ENCODE measurements at places on chromosomes 13 and 19.

- no peak for DNase-seq
Measured at GRCh38 chr19:3499738-3500428, 591 bp downstream of the DOHH start.

DNA sequence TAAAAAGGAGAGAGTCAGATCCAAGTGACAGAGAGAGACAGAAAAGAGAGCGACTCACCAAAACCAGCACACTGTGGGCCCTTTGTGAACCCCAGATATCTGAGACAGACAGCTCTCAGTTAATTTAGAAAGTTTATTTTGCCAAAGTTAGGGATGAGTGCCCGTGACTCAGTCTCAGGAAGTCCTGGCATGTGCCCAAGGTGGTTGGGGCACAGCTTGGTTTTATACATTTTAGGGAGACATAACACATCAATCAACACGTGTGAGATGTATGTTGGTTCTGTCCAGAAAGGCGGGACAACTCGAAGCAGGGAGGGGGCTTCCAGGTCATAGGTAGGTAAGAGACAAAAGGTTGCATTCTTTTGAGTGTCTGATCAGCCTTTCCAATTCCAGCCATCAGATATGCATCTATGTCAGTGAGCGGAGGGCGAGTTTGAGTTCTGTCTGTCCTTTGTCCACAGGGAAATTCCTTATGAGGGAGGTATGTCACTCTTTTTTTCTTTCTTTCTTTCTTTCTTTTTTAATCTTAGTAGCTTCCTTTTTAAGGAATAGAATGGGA is 37.2 kb upstream of the ATP11A start:
- DNase-seq, result no peak

GRCh38 chr13:75621147-75621546 is 15.0 kb upstream of the LMO7 start:
- no peak for DNase-seq

- DNase-seq, result no peak
Measured at GRCh38 chr19:8489561-8490394, 12.7 kb downstream of the PRAM1 start.

- no peak for DNase-seq
Measured at GRCh38 chr13:42056583-42056982, 8.1 kb downstream of the DGKH start.

- DNase-seq, result no peak
Measured at GRCh38 chr13:76472916-76473315, 413.3 kb downstream of the KCTD12 start.

- DNase-seq, result no peak
Measured at GRCh38 chr19:19224852-19225494, 13.2 kb downstream of the NCAN start.

DNA sequence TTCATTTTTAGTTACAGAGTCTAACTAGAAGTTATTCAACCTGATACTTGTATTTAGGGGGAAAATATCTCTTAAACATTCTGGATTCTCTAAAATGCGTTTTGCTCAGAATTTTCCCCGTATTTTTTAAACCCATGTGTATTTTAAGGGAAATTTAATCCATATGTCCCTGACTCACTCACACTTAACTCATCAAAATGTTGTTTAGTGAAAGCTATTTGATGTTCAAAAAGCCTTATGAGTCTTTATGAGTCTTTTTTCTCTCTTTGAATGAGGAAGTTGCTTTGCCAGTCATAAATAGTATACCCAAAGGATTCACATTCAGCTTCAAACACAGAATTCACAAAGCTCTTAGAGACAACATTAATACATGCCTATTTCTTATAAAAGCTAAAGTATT is 16.4 kb downstream of the MAB21L1 start:
- DNase-seq, result no peak

DNA sequence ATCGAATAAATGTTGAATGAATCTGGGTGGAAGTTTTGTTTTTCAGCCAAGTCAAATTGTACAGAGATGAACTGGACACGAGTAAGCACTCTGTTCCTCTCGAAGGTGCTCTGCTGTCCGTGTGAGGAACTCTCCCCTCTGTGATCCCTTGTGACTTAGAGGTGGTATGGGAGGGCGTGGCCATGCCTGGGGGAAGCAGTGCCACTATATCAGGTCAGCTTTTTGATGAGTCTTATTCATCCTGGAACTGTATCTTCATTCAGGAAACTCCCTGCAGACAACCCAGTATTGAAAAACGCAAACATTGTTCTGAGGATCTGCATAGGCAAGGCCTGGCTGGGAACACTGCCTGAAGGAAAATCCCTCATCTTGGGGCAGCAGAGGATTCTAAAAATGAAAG is 45.7 kb upstream of the FLT1 start:
- no peak for DNase-seq

- DNase-seq, result no peak
Measured at GRCh38 chr13:68713394-68713793, 1394.2 kb upstream of the ATXN8OS start.

- no peak for DNase-seq
Measured at GRCh38 chr13:112244061-112244460, 132.1 kb upstream of the SPACA7 start.

DNA sequence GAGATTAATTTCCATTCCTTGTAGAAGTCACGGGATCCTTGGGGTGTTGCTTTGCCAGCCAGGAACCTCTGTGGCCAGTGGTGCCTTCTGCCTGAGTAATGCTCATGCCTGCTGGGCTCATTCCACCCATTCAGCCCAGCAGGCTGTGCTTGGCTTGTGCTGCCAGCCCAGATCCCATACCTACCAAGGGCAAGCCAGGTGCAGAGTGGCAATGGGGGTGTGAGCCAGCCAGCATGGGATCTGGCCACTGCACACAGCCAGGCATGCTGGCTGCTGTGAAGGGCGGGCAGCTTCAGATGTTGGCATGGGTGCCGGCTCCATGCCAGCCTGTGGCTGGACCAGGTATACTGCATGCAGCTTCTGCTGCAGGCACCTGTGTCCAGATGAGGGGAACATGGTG is 42.5 kb downstream of the WDFY2 start:
- no peak for DNase-seq

DNA sequence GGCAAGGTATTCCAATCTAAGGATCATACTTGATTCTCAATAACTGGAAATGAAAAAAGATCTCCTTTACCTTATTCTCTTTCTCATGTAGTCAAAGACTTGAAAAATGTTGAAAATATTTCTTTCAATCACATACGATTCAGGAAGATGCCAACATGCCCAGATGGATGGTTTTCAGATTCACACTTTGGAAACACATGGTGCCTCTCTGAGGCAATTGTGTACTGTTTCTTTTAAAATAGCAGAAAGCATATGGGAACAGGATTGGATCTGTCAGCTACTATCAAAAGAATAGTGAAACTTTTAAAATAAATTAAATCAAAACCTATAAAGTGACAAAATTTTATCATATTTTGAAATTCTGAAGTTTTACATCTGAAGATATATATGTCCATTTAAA is 222.4 kb downstream of the SPRY2 start:
- DNase-seq, result no peak

DNA sequence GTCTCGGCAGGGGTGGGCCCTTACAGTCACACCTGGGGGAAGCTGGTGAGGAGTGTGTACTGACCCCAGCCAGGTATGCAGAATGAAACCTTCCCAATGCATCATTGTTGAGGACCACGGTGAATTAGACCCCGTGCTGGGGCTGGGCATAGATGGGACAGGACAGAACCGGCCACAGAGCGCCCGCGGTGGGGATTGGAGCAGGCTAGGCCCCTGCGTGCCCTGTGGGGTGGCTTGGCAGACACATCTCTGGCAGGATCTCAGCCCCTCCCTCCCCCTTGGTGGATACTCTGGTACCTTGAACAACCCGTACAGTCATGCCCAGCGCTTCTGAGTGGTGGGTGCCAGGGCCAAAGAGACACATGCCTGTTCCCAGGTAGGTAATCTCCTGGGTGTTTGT is 200.6 kb downstream of the TEX29 start:
- DNase-seq, result no peak

GRCh38 chr13:68124437-68125086 is 894.4 kb upstream of the PCDH9 start:
- DNase-seq, result no peak
